Testis (tissue), 5 donors: ENCODE measurements at places on chromosomes 6 and 20.

GRCh38 chr20:20864351-20865096, 152.1 kb upstream of the RALGAPA2 start:
- peak; percentile 18 for DNase-seq

- no peak for DNase-seq
These were observed 39.0 kb downstream of the TPD52L1 start for GRCh38 chr6:125192610-125192930.

- no peak for DNase-seq
These were observed 14.2 kb upstream of the TNFRSF21 start for GRCh38 chr6:47323887-47324286.

DNA sequence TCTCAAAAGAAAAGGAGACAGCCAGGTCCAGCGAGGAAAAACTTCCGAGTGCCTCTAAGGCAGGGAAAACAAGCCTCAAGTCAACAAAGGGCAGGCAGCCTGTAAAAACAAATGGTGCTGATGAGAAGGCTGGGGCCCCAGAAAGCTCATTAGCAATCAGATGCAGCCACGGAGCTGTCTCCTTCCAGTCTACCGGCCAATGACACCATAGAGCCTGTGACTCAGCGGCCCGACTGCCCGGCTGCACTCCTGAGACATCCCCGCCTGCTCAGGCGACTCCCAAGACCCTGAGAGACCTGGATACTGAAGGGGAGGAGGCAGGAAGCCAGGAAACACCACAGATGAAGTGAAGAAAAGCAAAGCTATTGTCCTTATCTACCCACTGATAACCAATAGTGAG, 120.1 kb upstream of the HDDC2 start:
- peak; percentile 53 for DNase-seq

- DNase-seq: no peak
These were observed 12.0 kb upstream of the TRMT11 start for GRCh38 chr6:125974214-125974866.

DNA sequence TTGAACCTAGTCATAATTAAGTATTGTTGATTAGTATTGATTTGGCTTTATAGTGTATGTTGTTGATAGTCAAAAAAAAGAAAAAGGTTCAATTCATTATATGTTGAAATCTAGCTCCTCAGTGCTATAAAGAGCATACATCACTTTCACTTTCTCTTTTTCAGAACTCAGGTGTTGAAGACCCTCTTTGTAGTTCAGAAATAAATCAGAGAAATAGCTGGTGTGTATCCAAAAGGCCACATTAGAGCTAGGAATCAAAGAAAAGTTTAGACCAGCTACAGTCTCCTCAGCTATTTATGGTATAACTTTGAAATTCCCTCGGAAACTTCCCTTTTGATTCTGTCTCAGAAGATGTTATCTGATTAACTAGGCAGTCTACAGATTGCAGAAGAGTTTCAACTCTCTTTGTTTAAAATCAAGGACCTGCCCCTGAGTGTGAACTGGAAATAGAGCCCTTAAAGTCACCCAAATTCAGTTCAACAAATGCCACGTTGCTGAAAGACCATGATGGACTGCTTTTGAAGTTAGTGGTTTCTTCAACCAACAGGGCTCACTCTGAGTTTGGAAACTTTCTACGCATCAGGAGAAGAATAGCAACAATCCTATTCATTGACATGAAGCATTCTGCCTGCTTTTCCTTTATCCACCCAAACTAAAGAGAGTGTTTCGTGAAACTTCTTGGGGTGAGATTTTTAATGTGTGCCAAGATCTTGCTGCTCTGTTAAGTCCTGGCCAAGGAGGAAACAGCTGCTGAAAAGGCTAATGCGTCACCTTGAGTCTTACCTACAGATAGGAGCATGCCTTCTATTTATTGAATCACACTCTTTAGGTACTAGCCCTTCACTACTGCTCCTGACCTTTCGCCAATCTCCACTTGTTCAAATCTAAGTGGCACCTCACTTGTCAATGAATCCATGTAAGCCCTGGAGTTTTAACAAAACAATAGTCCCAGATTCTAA, 111.7 kb downstream of the TNFRSF21 start:
- no peak for DNase-seq

DNA sequence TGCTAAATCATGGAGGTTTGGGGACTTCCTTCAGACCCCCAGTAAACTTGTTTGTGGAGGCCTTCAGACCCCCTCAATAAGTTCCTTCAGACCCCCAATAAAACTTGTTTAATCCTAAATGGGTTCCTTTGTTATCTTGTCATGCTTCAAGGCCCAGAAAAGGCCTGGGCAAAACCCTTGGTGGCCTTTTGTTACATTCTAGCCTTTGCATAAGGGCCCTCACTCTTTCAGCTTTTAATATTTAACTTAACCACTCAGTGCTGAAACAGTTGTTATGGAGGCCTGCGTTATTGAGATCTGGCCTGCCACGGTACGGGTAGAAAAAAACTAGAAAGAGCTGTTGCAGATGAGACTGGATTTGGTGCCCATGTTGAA, 4.3 kb upstream of the DYNLRB1 start:
- no peak for DNase-seq

DNA sequence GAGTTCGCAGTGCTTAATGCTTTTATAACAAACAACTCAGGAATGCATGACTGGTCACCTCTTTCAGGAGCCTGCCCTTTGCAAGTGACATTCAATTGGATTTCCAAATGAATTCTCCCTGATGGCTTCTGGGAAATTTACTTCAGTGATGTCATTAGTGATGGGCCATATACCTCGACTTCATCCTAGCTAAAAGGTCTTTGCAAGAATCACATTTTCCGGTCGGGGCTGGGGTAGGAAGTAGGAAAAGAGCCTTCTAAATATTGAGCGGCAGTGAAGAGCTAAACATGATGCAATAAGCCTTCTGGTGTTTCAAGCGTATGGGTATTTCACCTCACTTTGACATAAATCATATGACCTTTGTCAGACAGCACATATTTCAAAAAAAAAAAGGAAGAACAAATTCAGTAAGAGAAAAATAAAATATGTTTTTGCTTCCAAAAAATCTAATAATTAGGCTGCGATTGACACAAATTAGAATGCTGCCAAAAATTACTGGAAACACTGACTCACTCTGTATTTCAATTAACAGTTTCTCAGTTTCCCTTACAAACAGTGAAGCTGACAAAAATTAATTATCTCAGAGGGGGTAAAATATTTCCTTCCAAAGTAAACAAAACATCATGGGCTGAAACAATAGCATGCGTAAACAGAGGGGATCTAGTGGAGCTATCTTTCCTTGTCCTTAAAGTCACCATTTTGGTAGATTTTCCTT, 39.8 kb downstream of the ADTRP start:
- DNase-seq: no peak

GRCh38 chr6:133376743-133377142, 135.6 kb downstream of the EYA4 start:
- DNase-seq: no peak

DNA sequence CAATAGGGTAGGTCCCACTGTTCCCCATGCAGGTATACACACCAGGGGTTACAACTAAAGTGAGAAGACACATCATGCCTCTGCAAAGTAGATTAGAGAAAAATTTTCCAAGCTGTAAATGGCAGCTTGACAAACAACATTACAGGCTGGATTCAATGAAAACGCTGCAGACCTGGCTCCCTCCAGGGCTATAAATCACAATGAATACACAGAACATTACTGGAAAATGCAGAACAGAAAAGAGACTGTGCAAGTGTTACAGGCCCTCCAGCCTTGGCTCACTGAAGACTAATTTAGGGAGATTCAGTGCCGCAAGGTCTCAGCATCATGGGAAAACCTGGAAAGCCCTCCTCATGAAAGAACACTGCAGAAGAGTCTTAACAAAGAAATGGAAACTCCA, 207.8 kb downstream of the KHDC1L start:
- no peak for DNase-seq

GRCh38 chr6:159074876-159075275, 30.1 kb upstream of the TAGAP start:
- DNase-seq: no peak

GRCh38 chr6:151317103-151317994, 74.0 kb downstream of the ZBTB2 start:
- no peak for DNase-seq

GRCh38 chr6:16482702-16483314, 244.4 kb downstream of the GMPR start:
- DNase-seq: no peak

- DNase-seq: no peak
These were observed 321.5 kb upstream of the JARID2 start for GRCh38 chr6:14924126-14925024.

DNA sequence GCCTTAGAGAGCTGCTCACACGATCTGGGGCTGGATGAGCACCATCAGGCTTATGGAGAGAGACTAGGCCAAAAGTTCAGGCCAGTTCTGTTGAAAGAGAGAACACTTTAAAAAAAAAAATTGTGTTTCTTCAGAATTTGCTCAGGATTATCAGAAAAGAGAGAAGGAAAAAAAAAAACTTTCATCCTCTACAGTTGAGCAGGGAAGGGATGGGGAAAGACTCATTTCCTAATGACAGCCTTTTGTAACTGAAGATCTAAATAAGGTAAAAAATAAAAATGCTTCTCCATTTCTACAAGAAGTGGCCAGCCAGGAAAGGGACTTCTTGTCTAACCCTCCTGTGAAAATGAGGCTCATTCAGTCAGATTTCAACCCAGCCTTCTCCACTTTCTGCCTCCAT, 134.8 kb downstream of the LY86 start:
- DNase-seq: no peak

DNA sequence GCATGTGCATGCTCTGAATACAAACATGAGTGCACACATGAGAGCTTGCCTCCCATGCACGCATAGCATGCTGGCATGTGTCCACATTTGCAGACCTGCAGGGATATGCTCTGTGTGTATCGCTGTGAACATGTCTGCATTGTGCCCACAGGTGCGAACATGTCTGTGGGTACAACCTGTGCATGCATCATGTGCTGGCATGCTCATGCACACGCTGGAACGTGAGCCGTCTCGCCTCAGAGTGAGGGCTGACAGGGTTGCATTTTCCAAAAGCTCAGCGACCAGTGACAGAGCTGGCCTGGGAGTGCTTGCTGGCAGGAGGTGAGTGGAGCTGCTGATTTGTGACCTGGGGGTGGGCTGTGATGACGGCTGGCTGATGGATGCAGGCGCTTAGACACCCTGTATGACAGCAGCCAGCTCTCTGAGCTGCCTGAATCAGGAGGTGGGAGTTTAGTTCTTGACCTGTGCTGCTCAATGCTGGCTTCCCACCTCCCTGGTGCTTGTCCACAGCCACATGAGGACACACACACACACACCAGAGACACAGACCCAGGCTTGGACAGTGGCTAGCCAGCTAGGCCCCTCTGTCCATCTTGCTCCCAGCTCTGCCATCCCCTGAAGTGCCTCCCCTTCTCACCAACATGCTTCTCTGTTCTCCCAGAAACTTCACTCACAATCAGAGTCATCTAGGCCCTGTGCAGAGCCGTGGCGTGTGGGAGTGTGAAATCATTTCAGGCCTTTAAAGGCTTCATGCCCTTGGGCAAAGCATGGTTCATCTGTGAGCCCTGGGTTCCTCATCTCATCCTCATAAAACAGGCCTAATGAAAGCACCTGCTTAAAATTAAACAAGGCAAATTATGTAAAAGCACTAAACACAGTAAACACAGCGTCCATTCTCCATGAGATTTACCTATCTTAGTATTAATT, 51.4 kb downstream of the CD40 start:
- DNase-seq: no peak

DNA sequence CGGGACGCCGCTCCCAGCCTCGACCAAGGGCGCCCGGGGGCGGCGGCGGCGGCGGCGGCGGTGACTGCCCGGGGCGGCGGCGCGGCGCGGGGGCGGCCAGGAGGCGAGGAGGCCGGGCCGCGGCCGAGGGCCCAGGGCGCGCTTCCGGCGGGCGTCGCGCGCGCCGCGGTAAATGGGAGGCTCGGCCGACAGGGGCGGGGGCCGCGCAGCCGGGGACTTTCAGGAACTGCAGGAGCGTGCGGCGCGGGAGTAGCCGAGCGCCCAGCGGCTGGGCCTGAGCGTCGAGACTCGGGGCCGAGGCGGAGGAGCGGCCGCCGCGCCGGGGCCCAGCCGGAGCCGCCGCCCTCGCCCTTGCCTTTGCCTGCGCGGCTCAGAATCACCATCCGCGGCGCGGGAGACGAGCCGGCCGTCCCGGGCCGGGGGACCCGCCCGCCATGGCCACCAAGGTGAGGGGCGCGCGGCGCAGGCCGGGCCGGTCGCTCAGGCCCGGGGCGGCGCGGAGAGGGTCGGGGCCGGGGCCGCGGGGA, at the start of gene SNX9:
Gene SNX9 (plus strand): TSS at position 246 of the 527 bp plus-strand sequence. CDS start 189 bp downstream, at position 435.
- DNase-seq: peak; percentile 86

GRCh38 chr20:21496452-21496851, 17.4 kb downstream of the NKX2-2 start:
- DNase-seq: no peak

GRCh38 chr6:75486850-75487518, 6.6 kb downstream of the FILIP1 start:
- DNase-seq: no peak

GRCh38 chr20:49913399-49914047, 1.8 kb downstream of the SPATA2 start:
- no peak for DNase-seq

DNA sequence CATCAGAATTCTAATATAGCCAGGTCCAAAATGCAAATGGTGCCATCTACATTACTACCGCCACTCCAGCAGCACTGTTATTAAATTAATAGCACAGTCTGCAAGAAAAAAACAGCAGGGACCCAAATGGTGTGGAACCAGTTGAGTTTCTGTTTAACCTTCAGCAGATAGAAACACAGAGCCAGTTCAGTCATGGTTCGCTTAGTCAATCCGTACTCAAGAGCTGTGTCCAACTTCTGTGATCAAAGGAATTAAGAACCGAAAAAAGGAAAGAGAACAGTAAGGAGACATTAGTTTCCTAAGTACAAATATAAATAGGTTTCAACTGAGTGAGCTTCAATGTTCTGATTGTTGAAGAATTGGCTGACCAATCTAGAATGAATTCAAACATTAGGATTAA, 107.7 kb downstream of the TRDN start:
- no peak for DNase-seq

- DNase-seq: no peak
These were observed 371.8 kb downstream of the MAFB start for GRCh38 chr20:40317156-40317790.

DNA sequence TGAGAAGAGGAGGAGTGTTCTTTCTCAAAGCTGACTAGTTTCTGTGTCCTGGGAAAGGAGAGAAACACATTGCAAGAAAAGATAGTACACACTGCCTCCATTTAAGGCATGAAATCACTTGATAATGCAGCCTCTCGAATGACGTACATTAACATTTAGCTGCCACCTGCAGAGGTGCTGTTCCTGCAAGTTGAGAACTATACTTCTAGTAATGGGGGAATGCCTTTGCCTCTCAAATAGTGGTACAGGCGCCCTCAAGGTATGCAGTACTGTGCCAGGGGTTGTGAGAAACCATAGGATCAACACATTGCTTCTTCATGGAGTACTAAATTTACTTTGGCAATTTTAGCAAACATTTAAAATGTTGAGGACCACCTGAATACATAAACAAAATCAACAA, 20.1 kb downstream of the IMPG1 start:
- no peak for DNase-seq
